ENCODE measurements at places on chromosomes 3 and 15. TPM values are rescaled to one million over a fixed set of nuclear protein-coding genes. Genes with fewer than 3 reads are reported as not detected.
A peak's percentile ranks its signal among the peaks of the same experiment; 100 is the strongest.

The PPARG gene
- total RNA-seq = 12.4 TPM

The GRK7 gene
- total RNA-seq = not detected

DNA sequence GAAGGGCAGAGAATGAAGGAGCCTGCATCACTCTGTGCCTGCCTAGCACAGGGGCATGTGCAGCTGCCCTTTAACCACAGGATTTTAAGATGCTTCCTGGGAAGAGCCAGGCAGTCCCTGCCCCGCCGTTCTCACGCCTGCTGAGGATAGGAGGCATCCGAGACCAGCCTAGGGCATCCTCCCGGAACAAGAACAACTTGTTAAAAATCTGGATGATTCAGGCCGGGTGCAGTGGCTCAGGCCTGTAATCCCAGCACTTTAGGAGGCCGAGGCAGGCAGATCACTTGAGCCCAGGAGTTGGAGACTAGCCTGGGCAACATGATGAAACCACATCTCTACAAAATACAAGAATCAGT is 15.2 kb downstream of the NRROS start:
- no peaks in the 10 kb centered on the region for H3K36me3 ChIP-seq
- peak; percentile 48 for DNase-seq
- H3K27me3 ChIP-seq = no peaks in the 10 kb centered on the region
- H3K27ac ChIP-seq = peak overlapping the region; percentile 54
- H3K4me3 ChIP-seq = no peak overlapping the region
- peaks cover 21% of the 10 kb centered on the region for H3K4me1 ChIP-seq

DNA sequence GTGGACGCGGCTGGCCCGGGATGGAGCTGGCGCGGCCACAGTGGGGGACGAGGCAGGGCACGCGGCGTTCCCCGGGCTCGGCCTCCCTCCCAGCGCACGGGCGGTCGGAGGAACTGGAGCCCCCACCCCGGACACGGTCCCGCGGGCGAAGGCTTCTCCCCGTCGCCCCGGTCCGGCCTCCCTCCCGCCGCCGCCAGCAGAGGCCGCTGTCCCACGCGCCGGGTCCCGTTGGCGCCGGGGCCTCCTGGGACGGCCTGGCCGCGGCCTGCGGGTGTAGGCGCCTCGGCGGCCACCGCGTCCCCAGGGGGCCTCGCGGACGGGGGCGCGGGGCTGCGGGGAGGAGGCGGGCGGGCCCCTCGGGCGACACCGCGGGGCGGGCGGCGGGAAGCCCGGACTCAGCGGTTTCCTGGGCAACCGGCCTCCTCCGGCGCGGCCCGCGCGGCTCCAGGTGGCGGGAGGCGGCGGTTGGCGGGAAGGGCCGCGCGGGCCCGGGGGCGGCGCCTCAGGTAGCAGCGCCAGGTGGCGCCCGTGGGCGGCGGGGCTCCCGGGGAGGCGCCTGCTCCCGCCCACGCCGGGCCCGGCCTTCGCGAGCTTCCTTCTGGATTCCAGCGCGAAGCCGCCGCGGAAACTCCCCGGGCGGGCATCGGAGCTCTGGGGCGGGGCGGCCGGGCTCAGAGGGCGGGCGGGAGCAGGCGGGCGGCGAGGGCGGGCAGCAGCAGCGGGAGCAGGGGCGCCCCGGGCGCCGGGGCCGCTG is 26.7 kb downstream of the MELTF start:
- DNase-seq = peak; percentile 78
- H3K36me3 ChIP-seq = no peaks in the 10 kb centered on the region
- no peaks in the 10 kb centered on the region for H3K27me3 ChIP-seq
- peak overlapping the region; percentile 71 for H3K4me3 ChIP-seq

The FOXB1 gene
- not detected for total RNA-seq

Data from MCF 10A (cell line).